Activated naive CD4-positive, alpha-beta T cell (primary cell): ENCODE measurements at places on chromosomes 3 and 15.

GRCh38 chr3:9301798-9302197, 52.4 kb upstream of the SRGAP3 start:
- DNase-seq: no peak

DNA sequence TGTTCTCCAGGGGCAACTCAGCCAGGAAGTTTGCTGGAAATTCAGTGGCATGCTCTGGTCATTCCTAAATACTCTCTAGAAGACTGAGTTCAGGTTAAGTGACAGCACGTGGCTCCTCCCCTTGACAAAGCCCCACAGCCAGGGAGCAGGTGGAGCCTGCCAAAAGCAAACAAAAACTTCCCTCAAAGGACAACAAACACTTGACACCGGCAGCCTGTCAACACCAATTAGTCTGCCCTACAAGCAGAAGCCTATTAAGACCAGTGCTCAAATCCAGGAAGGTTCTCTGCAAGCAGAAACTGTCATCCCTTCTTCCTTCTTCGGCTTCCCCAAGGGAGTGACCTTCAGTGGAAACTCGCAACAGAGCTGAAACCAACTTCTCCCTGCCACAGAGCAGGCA, 5.0 kb downstream of the MEX3B start:
- no peak for DNase-seq

GRCh38 chr15:85381850-85382751, 1.7 kb downstream of the AKAP13 start:
- DNase-seq: no peak

DNA sequence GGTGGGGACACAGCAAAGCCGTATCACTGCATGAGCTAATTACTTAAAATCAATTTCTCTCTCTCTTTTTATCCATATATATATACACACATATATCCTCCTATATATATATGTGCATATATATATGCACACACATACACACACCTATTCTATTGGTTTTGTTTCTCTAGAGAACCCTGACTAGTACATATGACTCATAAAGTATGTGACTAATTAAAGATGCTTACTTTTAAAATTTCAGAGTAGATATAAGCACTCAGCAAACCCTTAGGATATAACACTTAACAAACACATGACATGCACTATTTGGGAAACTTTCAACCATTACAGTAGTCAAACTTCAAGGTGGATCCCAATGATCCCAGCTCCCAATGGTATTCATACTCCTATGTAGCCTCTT, 732.6 kb downstream of the ROBO2 start:
- DNase-seq: no peak

DNA sequence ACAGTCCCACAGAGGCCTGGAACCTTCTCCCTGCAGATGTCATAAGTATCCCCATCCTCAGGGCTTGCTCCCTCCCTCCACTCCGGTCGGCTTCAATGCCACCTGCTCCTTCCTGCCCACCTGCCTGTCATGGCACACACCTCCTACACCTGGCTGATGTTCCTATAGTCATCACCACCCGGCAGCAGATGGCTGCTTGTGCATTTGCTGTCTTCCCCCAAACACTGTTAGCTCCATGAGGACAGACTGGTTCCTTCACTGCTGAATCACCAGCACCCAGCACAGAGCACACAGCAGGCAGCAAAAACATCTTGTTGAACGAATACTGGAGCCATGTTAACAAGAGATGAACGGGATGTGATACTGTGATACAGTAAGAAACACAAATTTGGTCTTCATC, 14.8 kb downstream of the TARS3 start:
- DNase-seq: no peak

DNA sequence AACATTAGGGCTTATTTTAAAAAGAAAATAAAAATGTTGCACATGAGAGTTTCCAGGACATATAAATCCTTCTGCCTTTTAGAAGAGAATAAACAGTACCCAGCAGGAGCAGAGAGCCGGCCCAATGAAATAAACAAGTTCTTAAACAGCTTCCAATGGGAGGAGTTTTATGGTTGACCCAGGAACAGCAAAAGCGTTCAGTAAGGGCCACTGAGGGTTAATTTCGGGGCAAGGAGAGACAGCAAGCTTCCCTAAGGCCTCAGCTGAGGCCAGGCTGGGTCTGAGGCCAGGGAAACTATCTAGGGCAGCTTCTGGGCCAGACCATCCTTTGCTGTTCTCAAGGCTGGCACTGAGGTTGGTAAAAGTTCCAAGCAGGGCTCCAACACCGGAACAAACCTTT, 3.4 kb downstream of the PDZRN3 start:
- no peak for DNase-seq

- DNase-seq: no peak
Observed at GRCh38 chr3:131925571-131925970, 109.2 kb downstream of the CPNE4 start.

GRCh38 chr3:126521122-126521891, 2.6 kb upstream of the CHST13 start:
- no peak for DNase-seq

- DNase-seq: no peak
Observed at GRCh38 chr15:100981086-100981485, 61.9 kb downstream of the LRRK1 start.

- DNase-seq: no peak
Observed at GRCh38 chr3:195558602-195559001, 15.5 kb upstream of the PPP1R2 start.
